Osteocyte (in vitro differentiated cells): ENCODE measurements at places on chromosomes 16 and 17. TPM values are rescaled to one million over a fixed set of nuclear protein-coding genes. Genes with fewer than 3 reads are reported as not detected.

PRSS22 gene
- not detected in 2 replicates for total RNA-seq

CRHR1 gene
- total RNA-seq, result not detected in 2 replicates

SYNGR3 gene
- total RNA-seq, result 0.57 and 0.91 TPM in 2 replicates

HOXB8 gene
- not detected in 2 replicates for total RNA-seq

GAST gene
- not detected in 2 replicates for total RNA-seq

CA7 gene
- total RNA-seq, result not detected in 2 replicates

MFAP4 gene
- total RNA-seq, result 73.4 and 85.8 TPM in 2 replicates

CCR7 gene
- total RNA-seq, result 0.21 TPM in 1 of 2 replicates, not detected in the other

CSF3 gene
- not detected in 2 replicates for total RNA-seq

CA5A gene
- not detected in 2 replicates for total RNA-seq
